ENCODE measurements at places on chromosomes 1 and 21. TPM values are rescaled to one million over a fixed set of nuclear protein-coding genes. Genes with fewer than 3 reads are reported as not detected.

GRCh38 chr1:53619367-53620060 lies 119.5 kb downstream of the GLIS1 start:
- peak; percentile 51 for DNase-seq

DNA sequence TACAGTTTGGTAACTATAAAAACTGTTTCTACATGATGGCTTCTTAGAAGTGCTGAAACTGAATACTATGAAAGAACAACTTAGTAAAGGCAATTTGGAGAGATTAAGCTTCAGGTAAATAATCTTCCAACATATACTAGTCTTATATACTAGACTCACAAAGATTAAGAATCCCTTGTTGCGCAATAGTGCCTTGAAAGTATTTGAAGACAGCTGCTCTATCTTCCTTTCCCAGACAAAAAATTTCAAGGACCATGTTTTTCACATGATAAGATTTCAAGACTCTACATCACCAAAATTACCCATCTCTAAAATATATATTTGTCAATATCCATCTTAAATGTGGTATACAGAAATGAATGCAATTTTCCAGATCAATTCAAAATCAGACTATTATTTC lies 37.7 kb upstream of the ASPM start:
- no peak for DNase-seq

- no peak for DNase-seq
Measured at GRCh38 chr1:92768296-92768695, 16.6 kb downstream of the EVI5 start.

GRCh38 chr21:44980562-44981489 lies 41.0 kb downstream of the SLX9 start:
- no peak for DNase-seq

Gene ETV3L
- not detected for total RNA-seq

Measured in cardiac septum (tissue), 1 donor.